ENCODE measurements at places on chromosomes 11 and 22. TPM values are rescaled to one million over a fixed set of nuclear protein-coding genes. Genes with fewer than 3 reads are reported as not detected.
A peak's percentile ranks its signal among the peaks of the same experiment; 100 is the strongest.

DNA sequence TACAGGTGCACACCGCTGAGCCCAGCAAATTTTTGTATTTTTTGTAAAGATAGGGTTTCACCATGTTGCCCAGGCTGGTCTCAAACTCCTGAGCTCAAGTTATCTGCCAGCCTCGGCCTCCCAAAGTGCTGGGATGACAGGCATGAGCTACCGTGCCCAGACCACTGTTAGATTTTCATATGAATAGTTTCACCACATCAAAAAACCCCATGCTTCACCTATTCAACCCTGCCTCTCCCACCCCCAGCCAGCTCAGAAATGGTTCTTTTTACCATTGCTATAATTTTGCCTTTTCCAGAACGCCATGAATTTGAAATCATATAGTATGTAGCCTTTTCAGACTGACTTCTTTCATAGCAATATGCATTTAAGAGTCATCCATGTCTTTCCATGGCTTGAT is 37.9 kb downstream of the CDPF1 start:
- DNase-seq = no peak

DNA sequence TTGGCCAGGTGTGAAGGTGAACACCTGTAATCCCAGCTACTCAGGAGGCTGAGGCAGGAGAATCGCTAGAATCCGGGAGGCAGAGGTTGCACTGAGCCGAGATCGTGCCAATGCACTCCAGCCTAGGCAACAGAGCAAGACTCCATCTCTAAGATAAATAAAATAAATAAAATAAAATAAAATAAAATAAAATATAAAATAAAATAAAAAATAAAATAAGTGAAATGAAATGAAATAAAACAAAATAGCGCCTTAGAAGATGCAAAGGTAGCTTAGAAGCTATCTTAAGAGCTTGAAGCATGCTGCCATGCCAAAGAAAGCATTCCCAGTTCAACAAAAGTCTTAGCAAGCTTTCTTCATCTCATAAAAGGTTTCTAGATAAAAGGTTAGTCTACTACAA is 6.9 kb upstream of the APOBEC3C start:
- no peak for DNase-seq

- DNase-seq = no peak
Measured at GRCh38 chr11:128492461-128492860, 94.9 kb downstream of the ETS1 start.

DNA sequence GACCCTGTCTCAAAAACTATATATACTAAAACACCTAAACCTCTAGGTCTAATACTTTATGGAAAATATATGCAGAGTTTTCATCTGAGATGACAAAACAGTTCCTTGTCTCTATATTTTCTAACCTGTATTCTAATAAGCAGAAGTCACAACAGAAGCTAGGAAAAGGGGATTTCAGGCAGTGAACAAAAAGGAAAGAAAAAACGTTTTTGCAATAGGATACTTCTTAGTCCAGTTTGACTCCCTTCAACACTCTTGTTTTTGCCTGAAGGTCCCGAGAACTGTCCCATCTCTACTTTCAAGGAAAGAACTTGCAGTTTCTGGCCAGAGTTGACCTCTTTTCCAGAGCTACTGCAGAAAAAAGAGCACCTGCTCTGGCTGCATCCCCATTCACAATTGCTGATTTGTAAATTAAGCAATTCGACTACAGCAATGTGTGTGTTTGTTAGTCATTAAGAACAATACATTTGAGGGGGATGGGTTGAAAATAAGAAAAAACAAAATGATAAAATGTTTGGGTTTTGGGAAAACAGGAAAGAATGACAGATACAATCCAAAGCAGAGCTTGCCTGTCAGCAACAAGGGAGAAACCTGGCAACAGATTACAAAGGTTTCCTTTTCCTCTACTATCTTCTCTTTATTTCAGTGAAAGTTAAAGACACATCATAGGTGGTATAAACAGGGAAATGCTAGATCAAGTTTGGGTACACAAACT is 160.0 kb downstream of the FCHSD2 start:
- DNase-seq = no peak

GRCh38 chr11:5621580-5621979 is 3.2 kb upstream of the TRIM34 start:
- DNase-seq = no peak

DNA sequence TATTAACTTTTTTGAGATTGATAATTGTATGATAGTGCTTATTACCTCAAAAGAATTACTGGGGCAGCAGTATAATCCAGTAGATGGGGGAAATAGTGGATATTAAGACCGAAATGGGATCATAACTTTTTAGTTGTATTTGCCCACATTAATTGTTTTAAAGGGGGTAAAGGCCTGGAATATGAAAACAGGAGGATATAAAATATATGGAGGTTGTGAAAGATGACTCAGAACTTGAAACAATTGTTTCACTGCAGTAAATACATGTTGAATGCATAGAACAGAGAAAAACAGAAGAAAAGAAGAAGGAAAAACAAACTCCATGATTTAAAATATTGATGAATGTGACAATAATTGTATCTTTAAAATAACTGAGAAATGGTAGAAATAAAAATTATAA is 94.1 kb upstream of the VPREB1 start:
- no peak for DNase-seq

- no peak for DNase-seq
Measured at GRCh38 chr11:32318071-32319055, 117.0 kb downstream of the WT1 start.

DNA sequence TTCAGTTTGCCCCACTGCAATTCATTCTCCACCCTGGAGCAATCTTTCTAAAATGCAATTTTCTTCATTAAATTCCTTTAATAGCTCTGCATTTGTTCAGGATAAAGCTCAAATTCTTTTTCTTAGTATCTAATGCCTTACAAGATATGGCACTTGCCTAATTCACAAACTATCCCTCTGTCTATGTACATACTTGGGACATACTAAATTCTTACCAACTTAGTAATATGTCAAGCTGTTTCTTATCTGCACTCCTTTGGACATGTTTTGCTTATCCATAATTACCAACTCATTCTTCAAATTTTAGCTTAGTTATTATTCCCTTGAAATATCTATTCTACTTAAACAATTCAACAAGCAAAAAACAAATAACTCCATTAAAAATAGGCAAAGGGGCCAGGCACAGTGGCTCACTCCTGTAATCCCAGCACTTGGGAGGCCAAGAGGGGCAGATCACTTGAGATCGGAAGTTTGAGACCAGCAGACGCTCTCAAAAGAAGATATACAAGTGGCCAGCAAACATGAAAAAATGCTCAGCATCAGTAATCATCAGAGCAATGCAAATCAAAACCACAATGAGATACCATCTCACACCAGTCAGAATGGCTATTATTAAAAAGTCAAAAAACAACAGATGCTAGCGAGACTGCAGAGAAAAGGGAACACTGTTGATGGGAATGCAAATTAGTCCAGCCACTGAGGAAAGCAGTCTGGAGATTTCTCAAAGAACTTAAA is 96.9 kb downstream of the FAM76B start:
- no peak for DNase-seq

DNA sequence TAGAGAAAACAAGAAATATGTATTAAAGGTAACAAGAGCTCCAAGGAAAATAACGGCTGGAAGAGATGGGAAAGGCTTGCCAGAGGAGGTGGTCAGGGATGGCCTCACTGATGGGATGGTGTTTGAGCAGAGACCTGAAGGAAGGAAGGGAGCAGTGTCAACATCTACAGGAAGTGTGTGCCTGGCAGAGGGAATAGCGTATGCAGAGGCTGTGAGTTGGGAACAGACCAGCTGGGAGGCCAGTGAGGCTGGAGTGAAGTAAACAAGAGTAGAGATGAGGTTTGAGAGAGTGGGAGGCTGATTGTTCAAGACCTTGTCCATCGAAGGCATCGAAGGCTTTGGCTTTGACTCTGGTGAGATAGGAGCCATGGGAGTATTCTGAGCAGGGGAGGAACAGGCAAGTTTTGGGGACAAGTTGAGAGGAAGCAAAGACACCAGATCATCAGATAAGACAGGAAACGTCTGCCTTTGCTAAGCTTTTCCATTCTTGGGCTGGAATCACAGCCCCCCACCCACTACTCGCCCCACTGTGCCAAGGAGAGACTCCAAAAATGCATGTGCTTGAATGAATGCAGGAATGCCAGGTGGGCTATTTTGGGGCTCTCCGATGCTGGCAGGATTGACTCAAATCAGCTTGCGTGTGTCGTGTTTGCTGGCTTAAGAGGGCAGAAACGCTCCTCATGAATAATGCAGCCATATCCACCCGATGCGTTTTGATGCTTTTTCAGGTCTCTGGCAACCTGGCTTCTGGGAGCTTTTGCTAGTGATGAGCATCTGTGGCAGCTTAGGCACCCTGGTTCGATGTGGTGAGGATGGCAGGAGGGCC is 7.2 kb downstream of the SGSM1 start:
- DNase-seq = no peak

GRCh38 chr11:100841711-100842407 is 154.8 kb downstream of the ARHGAP42 start:
- DNase-seq = no peak

GRCh38 chr11:68297812-68298658 is 14.4 kb upstream of the LRP5 start:
- DNase-seq = peak; percentile 93

DNA sequence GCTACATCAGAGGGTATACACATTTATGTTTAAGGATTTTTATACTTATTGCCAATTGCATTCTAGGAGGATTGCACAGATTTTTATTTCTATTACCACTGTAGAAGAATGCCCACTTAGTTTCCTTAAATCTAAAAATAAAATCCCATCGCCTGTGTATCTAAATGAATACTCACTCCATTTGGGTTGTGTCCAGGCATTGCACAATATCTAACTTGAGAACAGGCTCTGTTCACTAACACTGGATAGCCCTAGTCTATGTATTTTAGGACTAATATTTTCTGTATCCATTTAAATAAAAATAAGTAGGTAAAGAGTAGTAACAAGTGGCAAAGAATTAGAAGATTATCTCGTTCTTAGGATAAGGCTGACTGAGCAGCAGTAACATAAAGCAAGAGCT is 4.1 kb downstream of the C11orf52 start:
- DNase-seq = no peak

GRCh38 chr11:8242499-8243280 is 21.0 kb downstream of the LMO1 start:
- DNase-seq = no peak

DNA sequence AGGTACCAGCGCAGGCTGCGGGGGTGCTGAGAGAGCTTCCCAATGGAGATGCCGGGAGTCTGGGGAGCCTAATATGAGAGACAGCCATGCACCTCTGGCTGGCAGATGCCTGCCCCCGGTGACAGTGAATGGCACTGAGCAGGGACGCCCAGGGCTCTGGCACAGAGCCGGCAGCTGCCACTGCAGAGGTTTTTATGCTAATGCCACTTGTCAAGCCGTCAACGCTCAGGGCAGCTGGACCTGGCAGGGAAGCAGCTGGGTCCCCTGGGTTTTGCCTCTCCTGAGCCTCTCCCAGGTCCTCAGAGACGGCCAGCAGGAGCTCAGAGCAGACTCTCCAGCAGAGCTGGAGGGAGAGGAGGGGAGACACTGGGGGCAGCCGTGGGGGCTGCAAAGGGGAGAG is 573.6 kb downstream of the BUD13 start:
- DNase-seq = no peak

DNA sequence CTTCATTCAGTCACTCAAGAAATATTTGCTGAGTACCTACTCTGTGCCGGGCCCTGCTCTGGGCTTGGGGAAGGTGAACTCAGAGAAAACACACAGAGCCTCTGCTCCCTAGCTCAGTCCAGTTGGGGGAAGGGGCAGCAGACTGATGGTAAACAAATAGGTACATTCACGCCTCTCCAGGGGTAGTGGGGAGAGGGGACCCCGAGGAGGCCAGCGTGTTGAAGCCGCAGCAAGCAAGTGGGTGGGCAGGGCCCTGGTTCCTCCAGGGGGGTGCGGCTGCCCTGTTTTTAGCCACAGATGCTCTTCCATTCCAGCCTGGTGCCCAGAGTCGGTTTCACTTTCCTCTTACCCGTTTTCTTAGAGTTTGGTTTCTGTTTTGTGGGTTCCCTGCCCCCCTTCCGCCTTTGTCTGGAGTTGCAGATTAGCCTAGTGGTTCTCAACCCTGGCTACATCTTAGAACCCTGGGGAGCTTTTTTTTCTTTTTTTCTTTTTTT is 8.7 kb downstream of the DRAP1 start:
- no peak for DNase-seq

DNA sequence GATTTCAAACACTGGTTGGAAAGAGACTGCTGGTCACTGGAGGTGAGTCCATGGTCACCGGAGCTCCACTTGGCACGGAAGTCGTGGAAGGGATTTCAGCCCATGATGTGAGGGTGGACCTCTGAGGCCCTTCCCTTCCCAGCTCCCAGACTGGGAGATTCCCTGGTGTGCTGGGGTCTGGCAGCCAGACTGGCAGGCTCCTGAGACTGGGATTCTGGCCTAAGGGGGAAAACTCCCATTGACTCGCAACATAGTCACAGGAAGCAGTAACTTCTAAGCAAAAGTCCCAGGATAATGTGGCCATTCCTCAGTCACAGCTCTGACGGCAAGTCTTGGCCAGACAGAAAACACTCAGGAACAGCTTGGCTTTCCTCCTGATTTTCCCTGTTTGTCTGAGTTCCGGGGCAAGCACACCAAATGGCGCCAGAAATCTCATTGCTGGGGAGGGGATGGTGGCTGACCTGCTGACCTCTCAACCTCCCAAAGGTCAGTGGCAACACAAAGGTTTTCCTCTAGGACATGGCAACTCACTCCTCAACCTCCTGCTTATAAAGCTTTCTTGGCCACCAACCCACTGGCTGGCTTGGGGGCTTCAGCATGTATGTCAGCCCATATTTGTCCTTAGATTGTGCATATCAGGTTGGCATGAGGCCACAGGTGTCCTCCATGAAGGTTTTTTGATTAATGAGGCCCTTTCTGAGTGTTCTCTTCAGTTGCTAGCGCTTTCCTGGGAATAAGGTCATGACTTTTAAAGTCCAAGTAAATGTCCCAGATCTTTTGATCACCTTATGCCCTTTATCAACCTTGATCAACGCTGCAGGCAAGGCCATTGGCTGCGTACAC is 99.5 kb downstream of the CCDC81 start:
- no peak for DNase-seq

OR6T1 gene
- not detected for total RNA-seq

ST14 gene
- total RNA-seq = not detected

OR10A2 gene
- not detected for total RNA-seq

Data from osteocyte (in vitro differentiated cells).